ENCODE measurements at places on chromosomes 12 and 14. TPM values are rescaled to one million over a fixed set of nuclear protein-coding genes. Genes with fewer than 3 reads are reported as not detected.

DNA sequence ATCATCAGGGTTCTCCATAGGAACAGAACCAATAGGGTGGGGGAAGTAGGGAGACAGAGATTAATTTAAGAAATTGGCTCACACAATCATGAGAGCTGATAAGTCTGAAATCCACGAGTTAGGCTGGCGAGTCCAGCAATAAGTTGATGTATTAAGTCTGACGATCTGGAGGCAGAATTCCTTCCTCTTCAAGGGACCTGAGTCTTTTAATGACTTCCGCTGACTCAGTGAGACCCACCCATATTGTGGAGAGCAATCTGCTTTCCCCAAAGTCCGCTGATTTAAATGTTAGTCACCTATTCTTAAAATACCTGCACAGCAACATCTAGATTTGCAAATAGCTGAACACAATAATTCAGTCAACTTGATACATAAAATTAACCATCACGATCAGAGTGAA is 97.8 kb downstream of the SPTSSA start:
- DNase-seq: no peak
- H3K36me3 ChIP-seq: no peaks in the 10 kb centered on the region
- H3K27ac ChIP-seq: no peak overlapping the region

GRCh38 chr12:79690142-79690637 is 574 bp downstream of the PAWR start:
- H3K4me1 ChIP-seq: peaks cover 14% of the 10 kb centered on the region
- H3K36me3 ChIP-seq: no peaks in the 10 kb centered on the region

DNA sequence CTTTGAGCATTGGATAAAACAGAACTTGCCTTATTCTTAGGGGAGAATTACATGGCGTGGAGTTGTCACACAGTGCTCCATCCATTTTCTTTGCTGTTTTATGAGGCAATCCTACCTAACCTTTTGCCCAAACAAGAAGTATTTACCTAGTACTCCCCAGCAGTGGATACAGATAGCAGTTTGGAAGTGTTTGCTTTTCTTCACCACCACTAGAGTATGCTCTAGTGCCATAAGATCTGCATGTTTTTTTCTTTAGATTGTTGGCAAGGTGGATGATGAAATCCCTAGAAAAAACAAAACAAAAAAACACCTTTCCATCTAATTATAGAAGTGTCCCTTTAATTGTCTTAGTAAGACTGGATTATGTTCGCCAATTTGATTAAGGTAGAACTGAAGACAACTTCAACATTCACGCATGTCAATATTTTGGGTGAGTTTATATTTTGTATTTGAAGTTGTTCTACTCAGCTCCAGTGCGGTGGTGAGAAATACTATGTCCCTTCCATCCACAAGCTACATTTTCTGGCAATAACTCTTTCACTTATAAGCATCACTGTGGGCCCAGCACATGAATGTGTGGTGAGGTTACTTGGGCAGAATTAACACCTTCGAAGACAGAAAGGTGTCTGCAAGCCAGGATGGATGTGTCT is 23.6 kb upstream of the TMEM260 start:
- no peak overlapping the region for H3K4me3 ChIP-seq
- H3K27me3 ChIP-seq: no peaks in the 10 kb centered on the region

- H3K36me3 ChIP-seq: no peaks in the 10 kb centered on the region
- no peak overlapping the region for H3K4me3 ChIP-seq
- peaks cover 7% of the 10 kb centered on the region for H3K4me1 ChIP-seq
- DNase-seq: no peak
These were observed 128.1 kb upstream of the MDM1 start for GRCh38 chr12:68460236-68460635.

DNA sequence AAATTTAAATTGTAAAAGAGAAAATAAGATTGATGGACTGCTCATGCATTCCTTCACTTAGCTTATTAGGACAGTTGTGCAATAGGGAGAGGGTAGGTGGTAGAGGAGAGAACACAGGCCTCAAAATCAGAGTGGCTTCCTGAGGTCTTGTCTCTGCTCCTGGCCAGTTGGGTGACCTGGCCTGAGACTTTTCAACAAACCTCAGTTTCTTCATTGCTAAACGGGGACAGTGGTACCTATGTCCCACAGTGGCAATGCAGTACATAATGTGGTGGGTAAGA is 2.6 kb downstream of the MAP3K12 start:
- H3K27ac ChIP-seq: peak overlapping the region; percentile 22
- H3K36me3 ChIP-seq: no peaks in the 10 kb centered on the region
- no peak for DNase-seq
- no peak overlapping the region for H3K4me3 ChIP-seq

GRCh38 chr12:79934281-79935020 is 446 bp downstream of the PPP1R12A start:
- H3K27ac ChIP-seq: peak overlapping the region; percentile 99
- H3K4me1 ChIP-seq: peaks cover 34% of the 10 kb centered on the region
- H3K4me3 ChIP-seq: peak overlapping the region; percentile 96
- no peak for DNase-seq
- H3K36me3 ChIP-seq: no peaks in the 10 kb centered on the region
- no peaks in the 10 kb centered on the region for H3K27me3 ChIP-seq

- no peaks in the 10 kb centered on the region for H3K36me3 ChIP-seq
- no peak overlapping the region for H3K4me3 ChIP-seq
- H3K27ac ChIP-seq: no peak overlapping the region
- DNase-seq: no peak
These were observed 21.0 kb upstream of the TUNAR start for GRCh38 chr14:95855606-95856005.

GRCh38 chr12:39161465-39162085 is 256.2 kb upstream of the CPNE8 start:
- no peaks in the 10 kb centered on the region for H3K27me3 ChIP-seq
- no peak overlapping the region for H3K27ac ChIP-seq
- no peak for DNase-seq
- no peaks in the 10 kb centered on the region for H3K36me3 ChIP-seq

DNA sequence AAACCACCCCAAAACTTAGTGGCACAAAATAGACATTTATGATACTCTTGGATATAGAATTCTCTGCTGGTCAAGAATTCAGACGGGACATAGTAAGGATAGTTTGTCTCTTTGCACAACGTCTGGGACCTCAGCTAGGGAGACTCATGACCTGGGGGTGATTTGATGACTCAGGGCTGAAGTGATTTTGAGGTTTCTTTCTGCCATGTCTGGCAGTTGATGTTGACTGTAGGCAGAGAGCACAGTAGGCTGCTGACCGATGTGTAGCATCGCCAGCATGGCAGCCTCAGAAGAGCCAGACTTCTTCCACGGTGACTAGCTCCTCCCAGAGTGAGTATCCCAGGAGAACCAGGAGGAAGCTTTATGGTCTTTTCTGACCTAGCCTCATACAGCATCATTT is 88.9 kb upstream of the FRMD6 start:
- H3K4me3 ChIP-seq: no peak overlapping the region
- H3K27me3 ChIP-seq: no peaks in the 10 kb centered on the region
- no peaks in the 10 kb centered on the region for H3K36me3 ChIP-seq
- H3K4me1 ChIP-seq: no peaks in the 10 kb centered on the region
- no peak for DNase-seq
- no peak overlapping the region for H3K27ac ChIP-seq

- no peak overlapping the region for H3K27ac ChIP-seq
- no peaks in the 10 kb centered on the region for H3K4me1 ChIP-seq
- no peaks in the 10 kb centered on the region for H3K27me3 ChIP-seq
- no peak overlapping the region for H3K4me3 ChIP-seq
- no peaks in the 10 kb centered on the region for H3K36me3 ChIP-seq
These were observed 339.9 kb upstream of the RGS6 start for GRCh38 chr14:71592361-71592760.

GRCh38 chr14:97116546-97116945 is 319.4 kb downstream of the VRK1 start:
- H3K27me3 ChIP-seq: no peaks in the 10 kb centered on the region
- H3K27ac ChIP-seq: no peak overlapping the region
- no peak overlapping the region for H3K4me3 ChIP-seq
- DNase-seq: no peak
- no peaks in the 10 kb centered on the region for H3K36me3 ChIP-seq

DNA sequence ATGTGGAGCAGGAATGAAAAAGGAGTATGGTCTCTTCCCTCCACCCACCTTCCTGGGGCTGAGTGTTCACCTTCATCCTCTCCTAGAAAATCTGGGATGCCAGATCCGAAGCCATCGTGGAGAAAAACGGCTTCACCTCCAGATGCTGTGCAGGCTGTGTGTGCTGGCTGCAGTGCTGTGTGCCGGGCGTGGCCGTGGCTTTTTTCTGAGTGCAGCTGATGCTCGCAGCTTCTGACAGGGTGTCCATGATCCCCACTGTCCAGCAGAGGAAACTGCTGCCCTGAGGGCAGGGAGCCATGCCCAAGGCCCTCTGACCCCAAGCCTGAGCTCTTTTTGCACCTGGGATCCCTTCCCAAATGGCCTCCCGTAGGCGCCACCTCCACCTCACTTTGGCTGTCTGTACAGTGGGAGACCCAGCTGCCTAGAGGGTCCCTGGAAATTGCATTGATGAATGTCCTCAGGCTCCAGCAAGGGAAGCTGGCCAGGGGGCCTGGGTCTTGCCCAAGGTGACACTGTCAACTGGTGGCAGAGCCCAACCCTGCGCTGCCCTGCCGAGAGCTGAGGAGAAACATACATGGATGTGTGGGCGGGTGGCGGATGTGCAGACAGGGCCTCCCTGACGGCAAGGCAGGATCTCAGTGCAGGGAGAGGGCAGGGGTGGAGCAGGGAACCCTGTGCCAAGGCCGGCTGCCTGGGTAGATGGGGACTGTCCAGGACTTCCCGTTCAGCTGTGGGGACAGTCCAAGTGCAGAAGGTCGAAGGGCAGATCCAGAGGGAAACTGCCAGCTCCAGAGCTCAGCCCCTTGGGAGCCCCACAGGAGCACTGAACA is 53.3 kb downstream of the BEGAIN start:
- H3K27me3 ChIP-seq: no peaks in the 10 kb centered on the region
- no peak overlapping the region for H3K4me3 ChIP-seq
- no peaks in the 10 kb centered on the region for H3K4me1 ChIP-seq
- H3K27ac ChIP-seq: no peak overlapping the region
- peaks cover 10% of the 10 kb centered on the region for H3K36me3 ChIP-seq
- peak; percentile 52 for DNase-seq

GRCh38 chr14:81314443-81315175 is 85.5 kb downstream of the STON2 start:
- no peak for DNase-seq
- H3K4me1 ChIP-seq: no peaks in the 10 kb centered on the region
- H3K27me3 ChIP-seq: no peaks in the 10 kb centered on the region
- H3K27ac ChIP-seq: no peak overlapping the region
- no peaks in the 10 kb centered on the region for H3K36me3 ChIP-seq

- no peaks in the 10 kb centered on the region for H3K27me3 ChIP-seq
- no peaks in the 10 kb centered on the region for H3K4me1 ChIP-seq
- no peaks in the 10 kb centered on the region for H3K36me3 ChIP-seq
- DNase-seq: no peak
- H3K27ac ChIP-seq: peak overlapping the region; percentile 69
These were observed 79.9 kb downstream of the DAD1 start for GRCh38 chr14:22509036-22509709.

Gene PLD4
- not detected for total RNA-seq

Gene PTPRB
- 22.0 TPM for total RNA-seq

Gene VRTN
- not detected for total RNA-seq

Gene SLC5A8
- total RNA-seq: not detected

Gene TRPV4
- 0.59 TPM for total RNA-seq

Gene CCDC184
- 0.37 TPM for total RNA-seq

Gene MDGA2
- not detected for total RNA-seq

Gene FLVCR2
- 2.2 TPM for total RNA-seq

Measured in right atrium auricular region (tissue), 2 donors.